NCI-H526 treated with DMSO at 0.1 percent for 48 hours (cell line): ENCODE measurements at places on chromosomes 5 and 9.

DNA sequence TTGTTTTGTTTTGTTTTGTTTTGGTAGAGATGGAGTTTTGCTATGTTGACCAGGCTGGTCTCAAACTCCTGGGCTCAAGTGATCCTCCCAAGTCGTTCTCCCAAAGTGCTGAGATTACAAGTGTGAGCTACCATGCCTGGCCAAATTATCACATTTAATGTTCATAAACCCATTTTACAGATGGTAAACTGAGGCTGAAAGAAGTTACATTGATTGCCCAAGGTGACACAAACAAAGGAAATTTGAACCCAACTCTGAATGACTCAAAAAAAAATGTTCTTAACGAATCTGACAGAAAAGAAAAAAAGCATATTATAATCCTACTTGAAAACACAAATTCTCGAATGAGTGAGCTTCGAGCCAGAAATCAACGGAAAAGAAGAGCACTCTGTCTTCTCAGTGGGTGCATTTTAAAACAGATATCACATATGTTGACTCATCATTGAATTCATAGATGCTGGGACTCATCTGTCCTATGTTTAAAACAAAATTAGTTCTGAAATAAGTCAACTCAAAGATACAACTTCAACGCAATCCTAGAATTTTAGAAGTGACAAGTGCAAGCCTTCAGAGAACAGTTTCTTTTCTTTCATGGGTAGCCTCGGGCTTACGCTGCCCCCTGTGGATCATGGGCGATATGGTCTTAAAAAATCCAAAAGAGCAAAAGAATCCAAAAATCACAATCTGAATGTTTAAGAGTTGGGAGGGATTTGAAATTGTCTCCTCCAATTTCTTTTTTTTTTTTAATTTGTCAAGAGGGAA, 28.4 kb downstream of the TIMD4 start:
- DNase-seq: no peak

DNA sequence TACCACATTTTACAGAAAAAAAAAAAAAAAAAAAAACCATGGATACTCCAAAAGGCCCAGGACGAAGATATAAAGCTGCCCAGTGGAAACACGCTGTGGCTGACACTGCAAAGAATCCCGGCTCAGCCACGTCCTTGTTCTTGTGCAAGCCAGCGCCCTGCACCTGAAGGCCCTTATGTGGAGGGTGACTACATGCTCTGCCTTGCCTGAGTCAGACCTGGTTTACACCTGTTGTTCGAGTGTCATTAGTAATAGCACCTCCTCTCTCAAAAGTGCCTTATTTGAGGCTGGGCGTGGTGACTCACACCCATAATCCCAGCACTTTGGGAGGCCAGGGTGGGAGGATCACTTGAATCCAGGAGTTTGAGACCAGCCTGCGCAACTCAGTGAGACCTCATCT, 54.3 kb upstream of the ZSWIM6 start:
- DNase-seq: no peak

GRCh38 chr5:170623576-170624181, 119.9 kb downstream of the KCNIP1 start:
- DNase-seq: peak; percentile 4

- DNase-seq: no peak
Measured at GRCh38 chr5:143374496-143375217, 28.8 kb downstream of the NR3C1 start.

- no peak for DNase-seq
Measured at GRCh38 chr5:89228355-89228754, 345.4 kb upstream of the MEF2C start.

GRCh38 chr9:113620377-113621161, 157.0 kb downstream of the RGS3 start:
- no peak for DNase-seq

- DNase-seq: peak; percentile 69
Measured at GRCh38 chr5:36507332-36507952, 99.0 kb upstream of the SLC1A3 start.

DNA sequence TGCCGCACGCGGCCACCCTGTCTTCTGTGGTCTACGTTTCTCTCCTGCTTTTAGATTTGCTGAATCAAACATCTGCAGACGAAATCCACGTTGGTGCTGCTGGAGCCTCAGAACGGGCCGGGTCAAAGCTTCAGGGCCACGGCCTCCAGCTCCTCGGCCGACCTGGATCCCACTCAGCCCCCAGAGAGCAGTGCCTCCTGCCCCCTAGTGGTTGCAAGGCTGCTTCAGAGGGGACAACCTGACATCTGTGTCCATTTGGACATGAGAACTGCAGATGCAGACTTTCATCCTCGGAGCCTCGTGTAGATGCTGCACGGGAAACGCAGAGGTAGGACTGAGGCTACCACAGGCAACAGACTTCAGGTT, 23.0 kb upstream of the SLC6A3 start:
- peak; percentile 8 for DNase-seq

DNA sequence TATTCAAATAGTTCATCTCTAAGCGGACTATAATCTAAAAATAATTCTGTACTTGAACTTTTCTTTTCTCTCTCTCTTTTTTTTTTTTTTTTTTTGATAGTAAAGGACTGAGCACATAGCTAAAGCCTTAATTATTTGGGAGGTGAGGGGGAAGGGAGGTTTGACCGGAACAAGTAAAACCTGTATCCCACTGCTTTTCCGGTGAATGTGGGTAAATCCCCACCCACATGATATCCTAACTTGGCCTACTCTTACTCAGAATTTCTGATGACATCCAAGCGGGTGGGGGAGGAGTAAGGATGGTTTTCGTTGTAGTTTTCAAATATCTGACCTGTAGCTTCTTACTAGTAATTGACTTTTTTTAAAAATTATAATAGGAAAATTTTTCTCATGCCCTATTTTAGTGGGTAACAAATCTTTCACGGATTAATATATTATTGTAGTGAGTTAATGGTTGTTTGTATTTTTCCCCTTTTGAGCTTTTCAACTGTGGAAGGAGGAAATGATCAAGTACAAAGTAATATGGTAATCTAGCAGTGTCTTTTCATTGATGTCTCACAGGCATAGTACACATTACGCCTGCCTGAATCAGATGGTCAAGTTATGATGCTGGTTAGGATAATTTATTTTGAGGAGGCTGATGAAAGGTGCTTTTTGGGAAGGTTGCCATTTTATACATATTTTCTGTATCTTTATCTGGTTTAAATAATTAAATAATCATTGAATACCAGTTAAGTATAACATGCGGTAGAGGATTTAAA, 2.2 kb upstream of the ELL2 start:
- DNase-seq: no peak

DNA sequence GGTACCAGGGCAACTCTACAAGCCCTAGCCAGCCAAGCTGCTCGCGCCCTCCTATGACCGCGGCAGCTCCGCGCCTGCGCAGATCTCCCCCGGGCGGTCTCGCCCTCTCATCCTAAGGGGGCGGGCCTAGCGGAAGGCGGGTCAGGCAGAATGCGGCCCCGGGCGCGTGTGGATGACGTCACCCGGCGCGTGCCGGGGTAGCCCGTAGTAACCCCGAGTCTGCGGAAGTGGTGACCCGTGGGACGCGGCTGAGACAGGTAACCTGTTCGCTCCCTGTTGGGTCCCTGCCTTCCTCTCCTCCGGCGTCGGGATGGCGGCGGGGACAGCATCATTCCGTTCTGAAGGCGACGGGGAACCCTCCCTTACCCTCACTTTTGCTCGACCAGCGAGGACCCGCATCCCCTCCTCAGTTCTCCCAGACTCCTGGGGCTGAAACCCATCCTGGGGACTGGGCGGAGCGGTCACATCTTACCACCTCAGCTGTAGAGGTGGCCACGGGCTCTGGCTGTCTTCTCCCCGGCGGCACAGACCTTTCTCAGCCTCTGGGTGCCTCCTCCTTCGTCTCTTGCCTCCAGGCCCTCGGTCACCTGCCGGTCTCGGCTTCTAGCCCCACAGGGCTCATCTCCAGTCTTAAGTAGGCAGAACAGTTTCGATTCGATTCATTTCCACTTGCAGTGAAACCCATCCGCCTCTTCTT, at the start of gene AOPEP:
AOPEP (plus strand) TSS at position 205 of the 697 bp plus-strand sequence. CDS start 33,085 bp downstream, outside the sequence.
- peak; percentile 76 for DNase-seq

DNA sequence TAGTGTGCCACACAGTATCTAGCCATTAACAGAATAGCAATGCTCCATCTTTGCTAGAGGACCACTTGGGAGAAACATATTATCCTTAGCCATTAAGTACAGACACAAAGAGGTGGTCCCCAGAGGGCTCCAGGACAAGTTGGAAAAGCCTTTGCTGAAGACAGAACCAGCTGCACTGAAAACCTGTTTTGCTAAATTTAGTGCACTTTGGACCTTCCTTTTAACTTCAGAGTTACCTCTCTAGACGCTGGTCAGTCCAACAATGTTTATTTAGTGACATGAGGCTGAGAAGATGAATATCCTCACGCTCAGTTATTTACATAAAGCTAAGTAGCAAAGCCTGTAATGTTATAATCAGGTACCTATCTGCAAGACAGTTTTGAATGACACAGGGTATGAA, 265.0 kb upstream of the ZNF608 start:
- no peak for DNase-seq

DNA sequence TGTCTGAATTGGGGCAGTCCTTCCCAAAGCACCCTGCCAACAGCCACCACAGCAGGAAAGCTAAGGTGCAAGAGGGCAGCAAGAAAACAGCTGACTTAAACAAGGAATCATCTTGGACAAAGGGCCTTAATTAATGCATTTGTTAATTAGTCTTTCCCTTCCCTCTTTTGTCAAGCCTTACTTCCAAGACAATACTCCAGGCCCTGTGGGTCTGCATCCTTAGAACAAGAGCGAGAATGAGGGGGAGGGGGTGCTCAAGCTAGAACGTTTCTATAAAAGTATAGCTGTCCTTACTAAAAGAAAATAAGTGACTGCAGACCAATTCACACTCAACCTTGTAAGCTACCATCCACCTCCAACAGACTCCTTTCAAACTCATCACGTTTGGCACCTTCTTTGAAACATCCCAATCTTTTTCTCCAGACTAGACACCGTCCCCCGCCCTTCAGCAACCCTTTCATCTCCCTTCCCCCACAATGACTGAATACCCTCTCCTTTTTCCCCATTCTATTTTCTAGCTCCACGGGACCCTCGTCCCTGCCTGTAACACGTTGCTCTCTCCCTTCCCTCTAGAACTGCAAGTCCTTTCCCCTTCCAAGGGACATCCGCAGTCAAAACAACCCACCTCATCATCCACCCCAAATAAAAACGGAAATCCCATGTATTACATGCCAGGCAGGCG, 85.7 kb upstream of the RNF38 start:
- DNase-seq: no peak
